ENCODE measurements at places on chromosomes 2 and 18. TPM values are rescaled to one million over a fixed set of nuclear protein-coding genes. Genes with fewer than 3 reads are reported as not detected.

HOXD13 gene
- not detected for total RNA-seq

HOXD4 gene
- total RNA-seq, result not detected

SLC5A7 gene
- total RNA-seq, result not detected

ACMSD gene
- not detected for total RNA-seq

KCNF1 gene
- not detected for total RNA-seq

ZFP36L2 gene
- total RNA-seq, result 107 TPM

KCNK3 gene
- not detected for total RNA-seq

POTEC gene
- not detected for total RNA-seq

TRIM43 gene
- not detected for total RNA-seq

VWC2L gene
- total RNA-seq, result not detected

OSGEPL1 gene
- 3.7 TPM for total RNA-seq

DNAH7 gene
- 0.91 TPM for total RNA-seq

SOX11 gene
- total RNA-seq, result not detected

DNA sequence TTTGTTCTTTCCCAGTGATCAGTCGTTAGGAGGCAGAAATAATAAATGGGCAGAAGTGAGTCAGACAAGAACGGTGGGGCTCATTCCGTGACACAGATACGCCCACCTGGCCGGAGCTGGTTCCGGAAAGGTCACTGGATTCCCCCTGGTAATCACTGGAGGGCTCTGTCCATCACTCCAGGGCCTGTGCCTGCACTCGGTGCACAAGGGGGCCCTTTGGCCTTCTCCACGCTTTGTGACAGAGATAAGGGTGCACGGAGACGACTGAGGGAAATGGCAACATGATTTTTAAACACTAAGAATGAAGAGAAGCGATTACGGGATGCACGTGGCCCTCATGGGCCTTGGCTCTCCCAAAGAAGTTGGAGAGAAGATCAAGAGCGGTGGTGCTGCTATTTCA lies 84.4 kb downstream of the PTGR3 start:
- no peaks in the 10 kb centered on the region for H3K36me3 ChIP-seq
- no peaks in the 10 kb centered on the region for H3K4me1 ChIP-seq
- no peak overlapping the region for H3K27ac ChIP-seq
- H3K4me3 ChIP-seq, result no peak overlapping the region
- no peak for DNase-seq

DNA sequence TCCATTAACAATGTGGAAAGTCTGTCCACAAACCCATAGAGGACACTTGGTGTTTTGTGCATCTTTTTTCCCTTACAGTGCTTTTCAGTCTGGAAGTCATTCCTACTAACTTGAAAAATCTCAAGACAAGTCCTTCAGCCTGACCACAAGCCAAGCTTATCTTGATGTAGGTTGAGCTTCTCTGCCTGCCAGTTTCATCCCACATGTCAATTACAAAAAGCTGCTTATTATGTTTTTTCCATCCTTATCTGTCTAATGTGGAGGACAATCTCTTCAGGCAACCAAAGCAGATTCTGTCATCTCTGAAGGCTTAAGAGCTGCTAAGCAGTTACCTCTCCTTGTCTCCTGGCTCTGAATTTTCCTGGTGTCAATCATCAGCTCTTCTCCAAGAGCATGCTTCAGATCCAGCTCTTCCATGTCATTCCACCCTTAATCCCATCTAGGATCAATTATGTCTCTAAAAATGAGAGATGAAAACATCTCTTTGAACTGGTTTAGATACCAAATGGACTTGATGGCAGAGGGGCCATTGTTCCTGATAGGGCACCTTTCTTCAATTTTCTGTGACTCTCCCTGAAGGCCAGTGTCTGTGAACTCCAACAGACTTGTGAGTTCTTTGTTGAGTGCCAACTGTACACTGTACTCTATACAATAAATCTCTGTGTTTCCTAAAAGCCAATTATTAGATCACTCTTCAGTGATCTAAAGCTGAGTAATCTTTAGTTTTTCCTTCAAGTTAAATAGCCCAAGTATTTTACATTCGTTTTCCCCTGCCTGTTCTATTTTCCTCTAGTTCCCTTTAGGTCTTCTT lies 208.6 kb downstream of the RBM43 start:
- no peaks in the 10 kb centered on the region for H3K27me3 ChIP-seq
- H3K4me3 ChIP-seq, result no peak overlapping the region
- no peak for DNase-seq
- no peak overlapping the region for H3K27ac ChIP-seq
- peaks cover 5% of the 10 kb centered on the region for H3K36me3 ChIP-seq

DNA sequence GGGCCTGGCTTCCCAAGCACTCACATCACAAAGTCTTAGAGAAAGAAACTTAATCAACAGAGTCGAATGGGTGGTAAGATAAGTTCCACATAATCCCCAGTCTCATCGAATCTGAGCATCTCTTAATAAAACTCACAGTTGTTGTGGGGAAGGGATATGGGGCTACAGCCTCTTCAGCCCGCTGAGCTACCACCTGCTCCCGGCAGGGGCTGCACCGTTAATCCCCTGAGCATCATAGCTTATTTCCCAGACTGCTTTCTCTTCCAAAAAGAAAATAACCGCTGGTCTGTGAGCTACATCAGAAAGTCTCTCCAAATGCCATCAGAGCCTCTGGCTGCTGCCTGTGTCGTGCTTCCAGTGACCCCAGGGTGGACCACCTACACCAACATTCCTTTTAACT lies 139.4 kb upstream of the CELF4 start:
- no peaks in the 10 kb centered on the region for H3K36me3 ChIP-seq
- H3K4me1 ChIP-seq, result no peaks in the 10 kb centered on the region
- H3K4me3 ChIP-seq, result no peak overlapping the region
- no peaks in the 10 kb centered on the region for H3K27me3 ChIP-seq
- DNase-seq, result no peak

DNA sequence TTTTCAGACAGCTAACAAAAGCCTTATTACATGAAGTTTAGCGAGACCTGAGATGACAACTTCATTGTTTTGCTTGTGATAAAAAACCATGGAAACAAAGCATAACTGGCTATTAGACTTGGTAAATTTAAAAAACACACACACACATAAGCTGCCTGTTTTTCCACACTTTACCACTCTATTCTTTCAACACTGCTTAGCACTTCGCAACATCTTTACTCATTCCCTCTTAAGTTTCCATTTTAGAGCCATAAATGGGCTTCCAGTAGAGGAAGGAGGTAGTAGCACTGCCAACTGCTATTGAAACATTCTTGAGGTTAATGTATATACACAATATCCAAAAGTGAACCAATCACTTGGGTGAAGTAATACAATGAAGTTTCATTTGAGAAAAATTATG lies 54.1 kb downstream of the BAZ2B start:
- H3K36me3 ChIP-seq, result peaks cover under 1% of the 10 kb centered on the region
- peaks cover 11% of the 10 kb centered on the region for H3K4me1 ChIP-seq
- no peaks in the 10 kb centered on the region for H3K27me3 ChIP-seq
- peak; percentile 59 for DNase-seq
- H3K4me3 ChIP-seq, result no peak overlapping the region

GRCh38 chr2:41735476-41735875 lies 312.3 kb upstream of the PKDCC start:
- no peak for DNase-seq
- no peak overlapping the region for H3K27ac ChIP-seq
- H3K4me3 ChIP-seq, result no peak overlapping the region
- H3K4me1 ChIP-seq, result peaks cover 12% of the 10 kb centered on the region

DNA sequence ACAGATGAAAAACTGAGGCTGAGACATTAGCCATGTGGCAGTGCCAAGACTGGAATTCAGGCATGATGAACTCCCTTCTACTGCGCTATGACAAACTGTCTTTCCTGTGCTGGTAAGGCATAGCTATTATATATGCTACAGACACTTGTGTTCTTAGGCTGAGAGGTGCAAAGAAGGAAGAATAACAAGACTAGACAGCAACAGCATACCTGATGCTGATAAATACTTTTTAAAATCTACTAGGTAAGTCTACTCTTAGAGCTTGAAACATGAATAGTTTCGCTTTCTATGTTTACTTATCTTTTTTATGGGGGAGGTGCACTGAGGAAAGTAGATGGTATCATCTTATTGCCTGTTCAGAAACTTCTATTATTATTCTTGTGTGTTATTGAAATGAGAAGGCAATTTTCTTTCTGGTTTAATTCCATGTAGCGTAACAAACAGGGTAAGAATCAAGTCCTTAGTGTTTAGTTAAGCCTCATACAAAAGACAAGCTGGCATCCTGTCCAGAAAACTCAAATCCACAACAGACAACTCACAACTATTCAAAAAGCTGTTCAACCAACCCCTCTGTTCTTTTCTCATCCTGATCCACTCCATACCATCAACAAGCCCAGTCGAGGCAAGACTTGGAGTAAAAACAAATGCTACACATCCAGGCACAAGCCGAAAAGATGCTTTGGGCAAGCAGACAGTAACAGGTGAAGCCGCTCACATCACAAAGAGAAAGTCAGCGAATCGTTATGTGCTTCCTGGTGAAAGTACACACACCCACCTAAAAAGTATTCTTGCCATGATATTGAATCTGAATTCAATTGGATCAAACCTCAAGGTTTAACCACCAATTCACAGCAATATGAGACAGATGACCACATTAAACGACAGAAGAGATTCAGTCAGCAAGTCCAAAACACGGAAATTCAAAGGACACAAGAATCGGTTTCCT lies 1.5 kb downstream of the TTC32 start:
- H3K36me3 ChIP-seq, result peaks cover 25% of the 10 kb centered on the region
- peak overlapping the region; percentile 99 for H3K27ac ChIP-seq
- H3K4me3 ChIP-seq, result peak overlapping the region; percentile 87
- peaks cover 38% of the 10 kb centered on the region for H3K4me1 ChIP-seq
- peak; percentile 30 for DNase-seq

- peaks cover 5% of the 10 kb centered on the region for H3K4me1 ChIP-seq
- H3K36me3 ChIP-seq, result peaks cover 5% of the 10 kb centered on the region
- no peak overlapping the region for H3K27ac ChIP-seq
- no peaks in the 10 kb centered on the region for H3K27me3 ChIP-seq
- no peak for DNase-seq
These were observed 55.3 kb upstream of the AFF3 start for GRCh38 chr2:100197631-100198153.

DNA sequence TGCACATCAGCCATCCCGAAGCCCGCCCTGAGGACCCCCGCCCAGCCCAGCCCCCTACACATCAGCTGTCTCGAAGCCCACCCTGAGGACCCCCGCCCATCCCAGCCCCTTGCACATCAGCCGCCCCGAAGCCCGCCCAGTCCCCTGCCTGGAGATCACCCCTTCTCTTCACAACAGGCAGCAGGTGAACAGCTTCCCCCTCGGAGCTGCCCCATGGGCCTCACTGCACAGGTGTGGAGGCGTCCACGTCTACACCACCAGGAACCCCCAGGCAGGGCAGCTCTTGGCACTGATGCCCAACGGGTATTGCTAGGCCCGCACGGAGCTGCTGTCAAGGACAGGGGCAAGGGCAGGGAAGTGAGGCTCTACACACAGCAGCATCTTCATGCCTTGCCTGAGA lies 137.6 kb downstream of the HDAC4 start:
- no peak overlapping the region for H3K4me3 ChIP-seq
- H3K4me1 ChIP-seq, result peaks cover 33% of the 10 kb centered on the region
- DNase-seq, result no peak
- no peaks in the 10 kb centered on the region for H3K27me3 ChIP-seq

- H3K4me3 ChIP-seq, result no peak overlapping the region
- H3K27ac ChIP-seq, result no peak overlapping the region
- H3K27me3 ChIP-seq, result no peaks in the 10 kb centered on the region
- DNase-seq, result no peak
These were observed 458.3 kb upstream of the CELF4 start for GRCh38 chr18:38023871-38024270.

DNA sequence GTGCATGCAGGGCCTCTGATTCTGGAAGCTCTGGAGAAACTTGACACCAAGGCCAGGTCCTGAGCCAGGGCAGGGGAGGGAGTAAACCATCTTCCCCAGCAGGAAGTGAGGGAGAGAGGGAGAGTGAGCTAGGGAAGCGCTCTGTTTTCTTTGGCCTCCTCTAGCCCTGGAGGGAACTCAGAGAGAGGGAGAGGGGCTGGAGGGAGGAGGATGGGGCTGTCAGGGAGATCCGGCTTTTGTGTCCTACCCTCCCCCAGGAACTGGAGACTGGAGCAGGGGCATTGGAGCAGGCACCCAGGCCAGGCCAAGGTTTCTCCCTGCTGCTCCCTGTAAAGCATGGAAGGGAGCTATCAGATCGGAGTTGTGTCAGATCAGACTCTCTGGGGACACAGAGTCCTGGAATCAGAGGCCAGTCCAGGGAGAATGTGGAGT lies 22.7 kb upstream of the PKDCC start:
- H3K27ac ChIP-seq, result no peak overlapping the region
- no peaks in the 10 kb centered on the region for H3K36me3 ChIP-seq
- H3K4me1 ChIP-seq, result peaks cover 11% of the 10 kb centered on the region
- peaks cover 41% of the 10 kb centered on the region for H3K27me3 ChIP-seq

- no peak for DNase-seq
- no peaks in the 10 kb centered on the region for H3K27me3 ChIP-seq
- H3K36me3 ChIP-seq, result no peaks in the 10 kb centered on the region
These were observed 45.6 kb downstream of the MEX3C start for GRCh38 chr18:51151568-51152511.

- H3K4me1 ChIP-seq, result no peaks in the 10 kb centered on the region
- H3K4me3 ChIP-seq, result no peak overlapping the region
These were observed 68.3 kb downstream of the NEB start for GRCh38 chr2:151665959-151666358.

GRCh38 chr18:41955688-41956087 lies 654 bp downstream of the PIK3C3 start:
- peak overlapping the region; percentile 97 for H3K27ac ChIP-seq
- peak overlapping the region; percentile 81 for H3K4me3 ChIP-seq
- peaks cover 21% of the 10 kb centered on the region for H3K4me1 ChIP-seq
- no peaks in the 10 kb centered on the region for H3K27me3 ChIP-seq
- DNase-seq, result peak; percentile 1

DNA sequence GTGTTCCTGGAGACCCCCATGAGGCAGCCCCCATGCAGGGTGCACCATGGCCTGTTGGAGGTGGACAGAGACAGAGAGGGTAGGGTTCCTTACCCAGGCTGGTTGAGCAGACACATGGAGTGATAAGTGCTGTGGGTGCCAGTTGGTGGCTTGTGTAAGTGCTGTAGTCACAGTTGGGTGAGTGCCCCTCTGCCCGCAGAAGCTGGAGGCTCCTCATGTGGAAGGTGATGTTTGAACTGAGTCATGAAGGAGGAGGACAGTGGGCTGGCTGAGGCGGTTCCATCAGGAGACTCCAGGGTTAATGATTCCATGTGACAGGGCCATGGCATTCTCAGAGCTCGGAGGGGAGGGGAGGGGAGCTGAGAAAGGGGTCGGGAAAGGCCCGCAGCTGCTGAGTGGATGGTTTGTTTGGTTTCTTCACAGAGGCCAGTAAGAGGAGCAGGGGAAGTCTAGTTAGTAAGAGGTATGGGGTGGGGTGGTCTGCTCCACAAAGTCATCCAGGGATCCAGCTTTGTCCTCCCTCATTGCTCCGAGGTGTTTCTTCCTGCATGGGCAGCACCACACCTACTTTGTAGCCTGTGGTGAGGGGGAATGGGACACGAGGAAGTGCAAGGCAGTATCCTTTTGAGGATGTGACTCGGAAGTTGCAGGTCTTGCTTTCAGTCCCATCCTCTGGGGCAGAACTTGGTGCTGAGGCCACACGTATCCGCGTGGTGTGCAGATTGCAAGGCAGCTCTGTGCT lies 13.6 kb downstream of the IMPA2 start:
- H3K4me1 ChIP-seq, result peaks cover 37% of the 10 kb centered on the region
- peak; percentile 40 for DNase-seq
- H3K27ac ChIP-seq, result peak overlapping the region; percentile 97
